Vagina (tissue), 2 donors: ENCODE measurements at places on chromosomes 1 and 21. TPM values are rescaled to one million over a fixed set of nuclear protein-coding genes. Genes with fewer than 3 reads are reported as not detected.

BRINP2 gene
- 0.49 TPM for total RNA-seq

GNG4 gene
- 6.6 TPM for total RNA-seq

B3GALT2 gene
- total RNA-seq, result 0.49 TPM

LRRC38 gene
- total RNA-seq, result 2.5 TPM

REN gene
- total RNA-seq, result not detected

RCSD1 gene
- 11.5 TPM for total RNA-seq

MX2 gene
- 13.5 TPM for total RNA-seq

ADCY10 gene
- not detected for total RNA-seq

LCE3E gene
- 2.2 TPM for total RNA-seq

NTNG1 gene
- 6.6 TPM for total RNA-seq

AIRE gene
- 0.25 TPM for total RNA-seq

CD53 gene
- 41.5 TPM for total RNA-seq

WDR3 gene
- 9.3 TPM for total RNA-seq

CCDC24 gene
- total RNA-seq, result 14.5 TPM

KIF17 gene
- total RNA-seq, result 2.5 TPM

TNFAIP8L2 gene
- total RNA-seq, result 7.6 TPM

PLA2G2A gene
- total RNA-seq, result 515 TPM

HHIPL2 gene
- total RNA-seq, result not detected

HECTD3 gene
- 29.7 TPM for total RNA-seq

FMO5 gene
- 3.4 TPM for total RNA-seq

OR2AK2 gene
- not detected for total RNA-seq

RGS13 gene
- 0.98 TPM for total RNA-seq

FCGR3B gene
- total RNA-seq, result 2.5 TPM

PTPN22 gene
- 7.4 TPM for total RNA-seq

CD48 gene
- 4.7 TPM for total RNA-seq

CYP4A22 gene
- total RNA-seq, result not detected

SELE gene
- total RNA-seq, result 11.5 TPM

WNT2B gene
- total RNA-seq, result 16.0 TPM

IL10 gene
- total RNA-seq, result 2.7 TPM

ACKR1 gene
- total RNA-seq, result 102 TPM

PPFIA4 gene
- total RNA-seq, result 11.5 TPM

TENT5C gene
- 4.2 TPM for total RNA-seq

DDX59 gene
- total RNA-seq, result 16.2 TPM
